ENCODE measurements at places on chromosomes 6 and 20. TPM values are rescaled to one million over a fixed set of nuclear protein-coding genes. Genes with fewer than 3 reads are reported as not detected.

- DNase-seq: no peak
Measured at GRCh38 chr20:10315138-10315537, 96.5 kb downstream of the SNAP25 start.

- DNase-seq: no peak
Measured at GRCh38 chr6:83311231-83311630, 118.1 kb downstream of the RWDD2A start.

TFAP2D gene
- total RNA-seq: not detected

- no peak for DNase-seq
Measured at GRCh38 chr6:90080876-90081481, 186.7 kb downstream of the GJA10 start.

All from posterior vena cava (tissue), 2 donors.